NCI-H774 (cell line): ENCODE measurements at places on chromosomes 16 and 17.

- no peak for DNase-seq
Measured at GRCh38 chr17:81150377-81151077, 14.8 kb upstream of the PVALEF start.

DNA sequence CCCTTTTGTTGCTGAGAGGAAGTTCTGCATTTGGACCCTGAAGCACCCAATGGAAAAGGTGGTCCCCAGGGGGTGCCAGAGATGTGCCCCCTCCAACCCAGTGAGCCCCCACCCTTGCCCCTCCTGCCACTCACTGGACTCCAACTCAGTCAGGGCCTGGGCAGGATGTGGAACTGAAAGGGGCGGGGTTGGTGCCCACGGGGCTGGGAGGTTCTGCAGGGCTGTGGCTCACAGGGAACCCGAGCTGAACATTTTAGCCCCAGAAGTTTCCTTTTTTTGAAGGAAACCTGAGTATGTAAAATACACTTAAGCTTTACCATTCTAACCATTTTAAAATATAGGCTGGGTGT lies 15.8 kb upstream of the OGFOD3 start:
- no peak for DNase-seq

DNA sequence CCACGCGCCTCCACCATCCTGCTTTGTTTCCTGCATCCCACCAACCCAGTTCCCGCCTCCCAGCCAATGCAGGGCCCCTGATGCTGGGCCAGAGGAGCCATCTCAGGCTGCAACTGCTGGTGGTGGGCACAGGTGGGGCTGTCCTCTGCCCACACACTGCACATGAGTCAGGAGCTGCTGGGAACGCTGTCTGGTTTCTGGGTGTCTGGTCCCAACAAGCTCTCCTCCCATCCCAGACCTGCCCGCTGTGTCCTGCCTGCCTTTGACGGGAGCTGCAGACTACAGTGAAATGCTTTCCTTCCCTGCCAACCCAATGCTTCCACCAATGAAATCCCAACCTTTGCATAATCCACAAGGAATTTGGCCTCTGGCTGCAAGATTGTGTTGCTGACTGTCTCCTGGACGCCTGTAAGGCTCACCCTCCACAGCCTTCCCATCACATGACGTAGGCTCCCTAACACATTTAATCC lies 98.9 kb downstream of the N4BP1 start:
- DNase-seq = no peak

GRCh38 chr16:59238246-59238645 lies 504.1 kb upstream of the GOT2 start:
- no peak for DNase-seq

GRCh38 chr17:45009676-45010467 lies 41.6 kb downstream of the DCAKD start:
- no peak for DNase-seq

DNA sequence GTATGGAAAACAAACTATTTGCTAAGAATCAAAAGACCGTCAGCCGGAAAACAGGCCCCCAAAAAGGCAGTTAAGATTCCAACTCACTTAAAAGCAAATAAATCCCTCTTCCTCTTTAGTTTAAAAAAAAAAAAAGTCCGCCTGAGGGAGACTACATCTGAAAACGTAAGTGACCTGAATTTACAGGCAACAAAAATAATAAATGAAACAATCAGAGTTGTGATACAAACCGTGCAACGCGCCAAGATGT lies 1.1 kb downstream of the KANSL1 start:
- no peak for DNase-seq

DNA sequence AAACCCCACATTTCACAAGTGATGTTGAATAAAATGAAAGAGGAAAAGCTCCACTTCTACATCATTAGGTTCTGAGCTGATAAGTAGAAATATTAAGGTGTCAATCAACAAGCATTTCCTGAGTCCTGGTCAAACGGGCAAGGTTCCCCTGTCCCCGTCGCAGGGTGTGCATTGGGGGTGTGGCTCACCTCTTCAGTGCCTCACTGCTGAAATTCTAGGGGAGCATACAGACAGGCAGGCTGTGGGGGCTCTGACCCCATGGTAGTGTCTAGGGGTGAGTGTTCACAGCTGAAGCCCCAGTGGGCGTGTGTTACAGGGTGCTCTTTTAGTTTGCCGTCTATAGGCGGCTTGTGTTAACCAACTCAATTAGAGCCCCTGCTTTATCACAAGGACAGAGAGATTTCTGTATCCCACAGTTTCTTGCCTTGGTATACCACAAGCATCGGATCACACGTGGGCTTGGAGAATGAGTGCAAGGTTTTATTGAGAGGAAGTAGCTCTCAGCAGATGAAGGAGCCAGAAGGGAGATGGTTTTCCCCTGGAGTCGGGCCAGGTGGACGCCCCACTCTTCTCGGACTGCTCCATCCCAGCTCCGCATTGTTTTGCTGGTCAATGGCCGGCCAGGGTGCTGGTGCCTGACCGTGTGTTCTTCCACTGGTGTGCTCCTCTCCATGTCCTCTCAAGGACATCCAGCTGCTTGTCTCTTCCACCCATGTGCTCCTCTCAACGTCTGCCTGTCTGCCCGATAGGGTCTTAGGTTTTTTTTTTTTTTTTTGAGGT lies 238.2 kb upstream of the NLRP1 start:
- no peak for DNase-seq

GRCh38 chr17:58176200-58176599 lies 9.4 kb downstream of the OR4D2 start:
- DNase-seq = no peak

DNA sequence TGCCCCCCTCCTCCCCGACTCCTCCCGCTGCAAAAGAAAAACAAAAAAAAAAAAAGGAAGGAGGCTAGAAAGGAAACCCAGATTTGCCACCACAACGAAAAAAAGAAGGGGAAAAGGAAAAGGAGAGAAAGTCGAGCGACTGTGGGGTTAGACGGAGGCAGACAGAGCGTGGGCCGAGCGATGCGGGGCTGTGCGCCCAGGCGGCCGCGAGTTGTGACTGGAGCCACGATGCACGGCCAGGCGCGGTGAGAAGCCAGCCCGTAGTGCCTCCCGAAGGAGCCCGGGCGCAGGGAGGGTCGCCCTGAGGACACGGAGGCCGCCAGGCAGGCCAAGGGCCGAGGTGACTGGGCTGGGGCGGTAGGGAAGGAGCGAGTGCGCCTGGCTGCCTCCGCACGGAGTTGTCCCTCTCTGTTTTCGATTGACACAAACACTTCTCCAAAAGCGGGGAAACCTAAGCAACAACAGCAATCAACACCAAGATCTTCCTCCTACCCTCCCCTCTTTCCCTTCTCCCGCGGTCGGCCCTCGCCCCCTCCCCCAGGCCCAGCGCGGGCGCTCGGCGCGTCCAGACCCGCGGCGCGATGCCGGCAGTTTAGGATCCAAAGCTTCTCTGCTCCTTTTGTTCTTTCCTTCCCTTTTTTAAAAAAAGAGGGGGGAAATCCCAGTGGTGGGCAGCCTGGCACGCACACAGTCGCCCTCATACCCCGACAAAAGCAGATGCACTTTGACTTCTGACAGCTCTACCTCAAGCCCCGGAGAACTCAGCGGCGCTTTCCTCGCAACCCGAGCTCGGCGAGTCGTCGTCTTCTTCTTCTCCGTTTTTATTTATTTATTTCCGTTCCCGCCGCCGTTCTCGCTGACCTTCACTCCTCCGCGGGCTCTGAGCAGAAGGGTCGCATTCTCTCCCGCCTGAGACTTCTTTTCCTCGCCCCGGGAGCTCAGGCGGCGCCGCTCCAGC lies at the start of gene LHX1:
Gene LHX1, plus strand, starts transcription at position 475 of the 958 bp plus-strand sequence. CDS start 723 bp downstream, outside the sequence.
- DNase-seq = no peak

DNA sequence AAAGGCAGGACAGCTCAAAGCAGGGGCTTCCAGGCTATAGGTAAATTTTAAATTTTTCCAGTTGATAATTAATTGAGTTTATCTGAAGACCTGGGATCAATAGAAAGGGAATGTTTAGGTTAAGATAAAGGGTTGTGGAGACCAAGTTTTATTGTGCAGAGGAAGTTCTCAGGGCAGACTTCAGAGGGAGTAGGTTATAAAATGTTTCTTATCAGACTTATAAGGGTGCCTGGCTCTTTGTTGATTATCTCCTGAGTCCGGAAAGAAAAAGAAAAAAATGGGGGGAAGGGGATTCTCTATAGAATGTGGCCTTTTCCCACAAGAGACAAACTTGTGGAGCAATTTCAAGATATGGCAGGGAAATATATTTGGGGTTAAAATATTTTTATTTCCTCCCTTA lies 15.9 kb downstream of the SLC46A1 start:
- no peak for DNase-seq

DNA sequence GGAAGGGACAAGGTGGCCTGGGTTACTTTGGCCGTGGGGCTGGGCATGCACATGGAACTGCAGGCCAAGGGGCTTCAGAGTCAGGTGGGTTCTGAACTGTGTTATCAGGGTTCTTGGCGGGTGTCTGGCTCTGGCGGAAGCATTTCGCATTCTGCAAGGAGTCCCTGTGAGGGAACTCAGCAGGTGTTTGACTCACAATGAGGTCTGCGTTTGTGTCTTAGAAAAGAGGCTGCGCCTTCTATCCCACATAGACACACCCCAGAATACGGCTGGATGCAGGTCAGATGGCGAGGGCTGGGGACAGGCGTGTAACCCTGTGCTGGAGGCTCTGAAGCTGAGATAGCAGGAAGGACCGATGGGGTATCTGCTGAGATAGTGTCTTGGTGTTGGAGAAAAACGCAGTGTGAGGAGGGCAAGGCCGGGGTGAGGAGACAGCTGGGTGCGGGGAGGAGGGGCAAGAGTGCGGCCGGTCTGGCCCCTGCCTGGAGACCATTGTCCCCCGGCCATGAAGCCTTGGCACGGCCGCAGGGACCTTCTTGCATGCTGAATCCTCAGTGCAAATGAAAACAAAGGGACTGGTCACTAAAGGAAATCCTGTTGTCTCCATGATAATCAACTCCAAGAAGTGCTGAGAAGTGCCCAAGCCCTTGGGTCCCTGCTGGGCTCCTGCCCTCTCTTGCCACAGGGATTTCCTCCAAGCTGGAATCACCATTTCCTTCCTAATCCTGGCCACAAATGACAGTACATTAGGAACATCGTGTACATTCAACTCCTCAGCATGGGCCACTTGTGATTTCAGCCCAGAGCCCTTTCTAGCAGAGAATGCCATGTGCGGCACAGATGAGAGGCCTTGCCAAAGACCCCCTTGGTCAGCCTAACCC lies 22.8 kb upstream of the MTSS2 start:
- no peak for DNase-seq

- no peak for DNase-seq
Measured at GRCh38 chr16:1647856-1648255, 30.2 kb upstream of the JPT2 start.
